ENCODE measurements at places on chromosomes 16 and 17.

- DNase-seq: no peak
Measured at GRCh38 chr16:89170346-89171215, 967 bp upstream of the CDH15 start.

GRCh38 chr17:81302324-81302723 is 7.2 kb upstream of the SLC38A10 start:
- no peak for DNase-seq

- DNase-seq: no peak
Measured at GRCh38 chr17:9146064-9146463, 124.8 kb downstream of the NTN1 start.

- DNase-seq: no peak
Measured at GRCh38 chr17:80349151-80349651, 65.8 kb upstream of the ENDOV start.

- no peak for DNase-seq
Measured at GRCh38 chr17:76543482-76543825, 3.6 kb downstream of the PRCD start.

DNA sequence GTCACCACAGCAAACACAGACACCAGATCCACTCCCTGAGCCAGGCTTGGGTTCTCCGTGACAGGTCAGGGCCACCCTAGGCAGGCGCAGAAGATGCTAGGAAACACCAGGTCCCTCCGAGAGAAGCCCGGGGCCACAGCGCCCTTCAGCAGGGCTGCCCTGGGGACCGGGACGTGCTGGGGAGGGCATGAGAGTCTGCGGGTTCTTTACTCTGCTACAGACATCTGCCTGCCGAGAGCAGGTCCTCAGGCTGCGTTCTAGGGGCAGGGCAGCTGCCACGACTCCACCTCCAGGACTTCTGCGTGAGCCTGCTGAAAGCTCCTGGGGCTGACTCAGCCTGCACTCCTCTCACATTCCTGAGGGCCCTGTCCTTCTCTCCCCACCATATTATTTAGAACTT is 11.4 kb downstream of the MYLK3 start:
- DNase-seq: no peak

GRCh38 chr17:55444471-55445441 is 23.1 kb upstream of the MMD start:
- no peak for DNase-seq

GRCh38 chr16:53876811-53877210 is 172.9 kb downstream of the FTO start:
- DNase-seq: no peak

Measured in C1 segment of cervical spinal cord (tissue), 14 donors.